ENCODE measurements at places on chromosomes 2 and 18. TPM values are rescaled to one million over a fixed set of nuclear protein-coding genes. Genes with fewer than 3 reads are reported as not detected.

DNA sequence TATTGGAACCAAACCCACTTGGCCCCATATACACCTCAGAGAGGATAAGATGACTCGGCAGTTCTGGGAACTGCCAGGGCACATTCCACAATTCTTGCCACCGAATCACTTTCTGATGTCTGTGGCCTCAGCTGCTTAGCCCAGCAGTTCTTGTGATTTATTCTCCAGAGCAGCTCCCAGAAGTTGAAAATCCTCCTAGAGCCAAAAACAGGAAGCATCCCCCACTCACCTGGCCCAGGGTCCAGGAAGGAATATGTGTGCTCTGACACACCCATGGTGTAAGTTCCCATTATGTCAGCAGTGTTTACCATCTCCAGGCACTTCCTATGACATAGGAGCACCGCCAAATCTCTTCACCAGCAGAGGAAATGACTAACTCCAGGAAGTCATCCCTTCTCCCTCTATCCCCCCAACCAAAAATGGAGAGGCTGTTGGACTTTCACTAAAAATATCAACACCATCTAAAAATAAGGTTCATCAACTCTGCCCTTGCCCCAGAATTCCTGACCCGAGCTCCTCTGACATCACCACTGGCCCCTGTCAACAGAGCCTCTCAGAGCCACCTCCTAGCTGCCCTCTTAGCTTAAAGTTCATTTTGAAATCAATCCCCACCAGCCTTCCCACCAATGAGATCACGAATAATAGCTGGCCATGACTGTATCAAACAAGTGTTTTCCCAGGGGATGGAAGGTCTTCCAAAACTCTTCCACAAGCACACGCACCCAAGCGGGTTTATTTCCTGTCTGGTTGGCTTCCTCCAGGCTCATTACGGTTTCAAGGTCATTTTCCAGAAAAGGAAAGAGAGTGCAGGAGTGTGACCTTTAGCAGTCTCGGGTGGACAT is 223.1 kb upstream of the PARD3B start:
- DNase-seq: peak; percentile 93

Gene LHCGR
- total RNA-seq: not detected

DNA sequence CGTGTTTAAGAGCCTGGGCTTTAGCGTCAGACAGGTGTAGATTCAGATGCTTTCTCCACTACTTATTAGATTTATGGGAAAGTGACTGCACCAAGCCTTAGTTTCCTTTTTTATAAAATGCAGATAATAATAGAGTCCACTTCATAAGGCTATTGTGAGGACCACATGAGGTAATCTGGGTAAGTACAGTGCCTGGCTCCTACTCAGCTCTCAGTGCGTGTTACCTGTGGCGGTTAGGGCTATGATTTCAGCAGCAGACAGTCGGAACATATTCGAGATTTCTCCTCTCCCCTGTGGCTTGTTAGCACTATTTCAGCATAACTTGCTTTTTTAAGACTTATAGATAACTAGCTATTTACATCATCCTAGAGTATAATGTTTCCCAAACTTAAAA is 32.0 kb downstream of the MAP3K20 start:
- no peak for DNase-seq

GRCh38 chr2:23495661-23496114 is 110.7 kb downstream of the KLHL29 start:
- no peak for DNase-seq

DNA sequence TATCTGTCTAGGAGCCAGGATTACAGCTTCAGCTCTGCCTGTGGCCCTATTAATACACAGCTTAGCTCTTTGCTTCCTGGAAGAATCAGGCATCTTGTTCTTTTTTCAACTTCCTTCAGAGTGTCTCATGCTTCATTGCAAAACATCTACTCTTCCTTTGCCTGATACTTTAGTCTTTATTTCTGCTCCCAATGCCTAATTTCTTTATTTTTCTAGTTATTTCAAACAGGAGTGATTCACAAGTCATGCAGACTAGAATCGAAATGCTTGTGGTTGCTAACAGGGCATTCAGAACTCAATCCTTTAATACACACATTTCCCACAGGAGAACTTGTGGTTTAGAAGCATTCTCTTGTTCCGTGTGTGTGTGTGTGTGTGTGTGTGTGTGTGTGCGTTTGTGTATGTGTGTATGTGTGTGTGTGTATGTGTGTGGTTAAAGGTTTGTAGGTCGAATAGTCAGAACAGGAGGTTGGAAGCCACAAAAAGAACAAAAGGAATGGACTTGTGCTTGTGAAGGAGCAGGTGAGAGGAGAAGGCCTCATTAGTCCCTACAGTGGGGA is 28.3 kb upstream of the INSIG2 start:
- DNase-seq: no peak

- DNase-seq: no peak
Observed at GRCh38 chr2:188964976-188965546, 9.1 kb upstream of the COL3A1 start.

GRCh38 chr18:6744816-6745455 is 15.4 kb downstream of the ARHGAP28 start:
- DNase-seq: no peak

Gene DNAJB2
- 33.1 TPM for total RNA-seq

GRCh38 chr2:237585590-237586221 is 4.8 kb downstream of the RAB17 start:
- DNase-seq: no peak

Gene MTX2
- 48.2 TPM for total RNA-seq

DNA sequence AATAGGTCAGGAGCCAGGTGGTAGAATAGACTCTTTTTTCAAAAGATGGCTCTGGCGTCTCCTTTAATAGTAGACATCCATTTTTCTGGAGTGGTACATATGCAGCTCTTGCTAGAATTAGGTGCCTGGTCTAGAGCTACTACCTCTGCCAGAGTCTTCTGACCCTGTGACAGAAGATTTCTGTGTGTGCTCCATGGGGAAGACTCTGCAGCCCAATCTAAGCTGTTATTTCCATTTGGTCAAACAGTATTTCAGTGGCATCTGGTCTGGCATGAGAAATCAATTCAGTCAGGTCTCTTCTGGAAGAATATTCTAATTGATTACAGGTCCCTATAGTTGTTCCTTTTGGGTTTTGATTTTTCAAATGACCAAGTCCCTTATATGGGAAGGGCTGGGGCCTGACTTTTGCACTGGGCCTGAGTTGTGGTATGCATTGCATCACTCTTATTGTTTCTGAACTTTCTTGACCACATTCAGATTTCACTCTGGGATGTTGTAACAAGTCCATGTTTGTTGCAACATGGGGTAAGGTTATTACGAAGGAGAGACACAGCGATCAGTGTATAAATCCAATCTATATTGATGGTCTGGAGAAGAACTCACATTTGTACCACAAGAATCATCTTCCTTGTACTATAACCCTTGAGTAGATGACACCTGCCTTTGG is 12.1 kb downstream of the MXD1 start:
- DNase-seq: no peak

GRCh38 chr2:175575346-175576258 is 394.1 kb upstream of the ATP5MC3 start:
- DNase-seq: no peak

Gene TFPI
- 182 TPM for total RNA-seq

Gene OTOF
- total RNA-seq: not detected

Gene OTOS
- total RNA-seq: not detected

Gene SYT4
- not detected for total RNA-seq

- no peak for DNase-seq
Observed at GRCh38 chr2:10720306-10720705, 1.1 kb upstream of the ATP6V1C2 start.

DNA sequence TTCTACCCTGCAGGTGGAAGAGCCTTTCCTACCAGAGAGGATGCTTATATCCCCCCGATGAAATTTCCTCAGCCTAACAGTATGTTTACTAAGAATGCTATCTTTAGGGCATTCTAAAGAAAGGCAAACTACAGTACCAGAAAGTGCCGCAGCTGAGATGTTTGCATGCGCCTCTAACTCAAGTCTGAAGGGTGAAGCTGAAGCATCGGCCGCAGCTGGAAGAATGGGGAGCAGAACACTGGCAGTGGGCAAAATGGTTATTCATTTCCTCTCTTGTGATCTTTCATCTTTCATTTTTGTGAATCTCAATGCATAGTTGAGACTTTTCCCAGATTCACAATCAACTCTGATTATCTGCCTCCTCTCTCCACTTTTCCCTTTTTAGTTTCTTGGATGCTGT is 648.2 kb upstream of the ZEB2 start:
- DNase-seq: no peak

Gene PCBP1
- 237 TPM for total RNA-seq

GRCh38 chr2:136133176-136133575 is 15.2 kb upstream of the CXCR4 start:
- DNase-seq: no peak

GRCh38 chr2:25977768-25978167 is 4.5 kb downstream of the KIF3C start:
- no peak for DNase-seq

Gene KCNS3
- total RNA-seq: 13.0 TPM

Gene CDK5R2
- not detected for total RNA-seq

Gene GPBAR1
- 0.35 TPM for total RNA-seq

DNA sequence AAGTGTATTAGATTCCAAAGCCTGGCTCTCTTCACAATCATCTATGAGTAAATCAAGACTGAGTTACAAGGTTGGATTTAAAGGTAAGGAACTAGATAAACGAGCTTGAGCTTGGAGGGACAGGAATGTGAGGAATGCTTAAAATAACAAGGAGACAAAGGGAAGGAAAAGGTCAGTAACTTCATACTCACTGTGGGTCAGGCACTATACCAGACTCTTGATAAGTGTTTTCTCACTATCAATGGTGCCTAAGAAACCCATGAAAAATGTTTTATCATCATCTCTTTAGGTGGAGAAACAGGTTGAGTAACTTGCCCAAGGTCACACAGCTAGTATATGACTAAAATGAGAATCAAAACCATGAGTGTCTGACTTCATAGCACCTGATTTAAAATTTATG is 212.1 kb downstream of the CDH2 start:
- no peak for DNase-seq

Gene VIT
- not detected for total RNA-seq

DNA sequence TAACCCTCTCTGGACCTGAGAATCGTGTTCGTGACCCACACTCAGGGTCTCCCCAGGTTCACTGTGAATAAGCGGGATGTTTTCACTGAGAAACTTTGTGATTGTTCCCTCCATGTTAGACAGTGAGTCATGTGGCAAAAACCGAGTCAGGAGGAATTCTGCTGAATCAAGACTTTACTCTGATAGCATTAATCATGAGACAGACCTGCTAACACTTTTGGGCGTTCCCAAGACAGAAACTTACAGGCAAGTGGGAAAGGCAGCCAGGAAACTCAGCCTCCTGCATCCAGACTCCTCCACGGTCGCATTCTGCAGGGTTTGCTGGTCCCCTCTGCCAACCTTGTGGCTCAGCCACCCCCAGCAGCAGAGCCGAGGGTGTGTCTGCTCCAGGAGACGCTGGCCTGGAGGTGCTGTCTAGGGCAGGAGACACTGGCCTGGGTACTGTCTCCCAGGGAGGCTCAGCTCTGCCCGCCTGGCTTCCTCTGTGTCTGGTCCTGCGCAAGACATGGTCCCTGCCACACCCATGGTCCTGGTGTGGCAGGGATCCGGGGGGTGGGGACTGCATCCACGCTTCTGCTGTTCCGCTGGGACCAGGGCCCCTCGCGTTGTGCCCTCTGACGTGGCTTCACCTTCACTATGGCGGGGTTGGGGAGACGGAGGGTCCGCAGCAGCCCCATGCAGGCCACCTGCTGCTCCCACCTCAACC is 177.4 kb downstream of the TWIST2 start:
- no peak for DNase-seq

Gene GALNT1
- 183 TPM for total RNA-seq

- DNase-seq: no peak
Observed at GRCh38 chr2:171703574-171704347, 16.5 kb downstream of the DYNC1I2 start.

DNA sequence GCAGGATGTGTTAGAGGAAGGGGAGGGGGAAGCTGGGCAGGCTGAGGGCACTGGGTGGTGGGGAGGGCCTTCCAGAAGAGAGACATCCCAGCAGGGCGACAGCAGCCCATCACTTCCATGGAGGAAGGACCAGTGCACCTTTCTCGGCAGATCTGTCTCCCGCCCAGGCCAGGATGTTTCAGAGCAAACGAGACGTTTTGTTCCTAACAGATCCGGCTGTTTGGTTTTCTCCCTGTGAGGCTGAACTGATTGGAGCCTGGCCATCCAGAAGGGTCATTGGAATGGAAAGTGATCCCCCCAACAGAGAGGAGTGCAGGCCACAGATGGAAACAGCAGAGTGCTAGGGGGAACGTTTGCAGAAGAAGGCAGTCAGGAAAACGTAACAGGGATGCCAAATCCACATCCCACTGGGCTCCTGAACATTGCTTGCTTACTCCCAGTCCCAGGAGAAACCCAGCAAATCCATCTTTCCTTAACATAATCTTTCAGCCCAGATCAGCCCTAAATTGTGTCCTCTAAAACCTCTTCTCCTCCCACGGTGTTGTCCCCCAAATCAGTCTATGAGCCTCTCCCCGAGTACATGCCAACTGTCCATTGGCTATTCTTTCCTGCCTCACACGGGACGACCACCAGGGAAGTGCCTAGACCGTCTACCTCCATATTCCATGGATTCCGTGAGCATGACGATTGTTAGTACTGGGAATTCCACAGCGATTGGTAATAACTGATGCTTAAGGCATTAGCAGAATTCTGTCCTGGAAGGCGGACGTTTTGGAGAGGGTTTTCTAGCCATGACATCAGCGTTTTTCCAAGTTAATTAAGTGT is 126.8 kb downstream of the SEPTIN10 start:
- DNase-seq: no peak

GRCh38 chr2:75025216-75025615 is 66.8 kb downstream of the POLE4 start:
- no peak for DNase-seq

Gene SH3RF3
- 32.5 TPM for total RNA-seq

Gene TEX261
- total RNA-seq: 43.7 TPM

- DNase-seq: no peak
Observed at GRCh38 chr2:59206361-59206760, 965.2 kb upstream of the FANCL start.

Gene ASXL2
- total RNA-seq: 17.5 TPM

DNA sequence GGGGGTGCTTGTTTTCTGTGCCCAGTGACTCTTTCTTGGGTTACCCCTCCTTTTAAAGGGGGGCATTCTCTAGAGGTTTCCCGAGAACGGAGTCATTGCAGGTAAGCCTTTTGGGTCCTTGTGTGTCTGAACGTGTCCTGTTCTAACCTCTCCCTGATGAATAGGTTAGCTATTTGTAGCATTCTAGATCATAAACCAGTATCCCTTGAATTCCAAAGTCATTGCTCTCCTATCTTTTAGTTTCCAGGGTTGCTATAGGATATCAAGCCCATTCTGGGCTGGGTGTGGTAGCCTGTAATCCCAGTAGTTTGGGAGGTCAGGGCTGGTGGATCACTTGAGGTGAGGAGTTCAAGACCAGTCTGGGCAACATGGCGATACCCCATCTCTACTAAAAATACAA is 65.9 kb upstream of the YWHAQ start:
- DNase-seq: no peak

GRCh38 chr18:44533071-44533470 is 147.6 kb upstream of the SETBP1 start:
- no peak for DNase-seq

Measured in glomerular endothelial cell (primary cell).